ENCODE measurements at places on chromosomes 1 and 21.

DNA sequence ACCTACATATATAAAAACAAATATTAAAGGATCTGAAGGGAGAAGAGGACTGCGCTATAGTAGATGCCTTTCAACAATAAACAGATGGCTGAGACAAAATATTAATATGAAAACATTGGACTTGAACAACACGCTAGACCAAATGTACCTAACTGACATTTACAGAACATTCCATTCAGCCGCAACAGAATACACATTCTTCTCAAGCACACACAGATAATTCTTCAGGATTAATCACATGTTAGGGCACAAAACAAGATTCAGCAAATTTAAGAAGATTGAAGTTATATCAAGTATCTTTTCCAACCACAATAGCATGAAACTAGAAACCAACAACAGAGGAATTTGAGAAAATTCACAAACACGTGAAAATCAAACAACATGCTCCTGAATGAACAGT, 741.4 kb downstream of the ADGRL2 start:
- no peak for DNase-seq

- DNase-seq: no peak
These were observed 3.8 kb upstream of the MUL1 start for GRCh38 chr1:20511518-20512428.

GRCh38 chr1:182656842-182657397, 27.5 kb downstream of the RGS8 start:
- no peak for DNase-seq

DNA sequence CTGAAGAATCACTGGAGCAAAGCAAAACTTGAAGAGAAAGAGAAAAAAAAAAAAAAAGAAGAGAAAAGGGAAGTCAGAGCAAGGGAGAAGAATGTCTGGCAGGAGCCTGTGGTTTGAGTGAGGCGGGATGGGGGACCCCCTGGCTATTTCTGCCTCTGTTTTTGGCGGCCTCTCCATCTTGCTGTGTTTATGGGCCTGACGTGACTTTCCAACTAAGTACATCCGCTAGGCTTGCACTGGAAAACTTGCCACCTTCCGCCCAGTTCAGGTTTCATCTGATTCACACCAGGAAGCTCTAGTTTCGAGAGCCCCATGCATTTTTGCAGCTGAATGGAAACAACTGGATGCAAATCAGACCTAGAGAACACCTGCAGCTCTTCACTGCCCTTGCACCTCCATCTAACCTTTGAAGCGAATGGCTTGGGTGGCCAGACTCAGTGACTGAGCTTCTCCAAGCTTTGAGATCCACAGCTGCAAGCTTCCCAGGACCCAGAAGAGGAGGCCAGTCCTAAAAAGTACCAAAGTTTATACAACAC, 28.0 kb downstream of the TBX15 start:
- DNase-seq: no peak

- DNase-seq: no peak
These were observed 17.4 kb downstream of the NDUFS5 start for GRCh38 chr1:39043513-39043912.

DNA sequence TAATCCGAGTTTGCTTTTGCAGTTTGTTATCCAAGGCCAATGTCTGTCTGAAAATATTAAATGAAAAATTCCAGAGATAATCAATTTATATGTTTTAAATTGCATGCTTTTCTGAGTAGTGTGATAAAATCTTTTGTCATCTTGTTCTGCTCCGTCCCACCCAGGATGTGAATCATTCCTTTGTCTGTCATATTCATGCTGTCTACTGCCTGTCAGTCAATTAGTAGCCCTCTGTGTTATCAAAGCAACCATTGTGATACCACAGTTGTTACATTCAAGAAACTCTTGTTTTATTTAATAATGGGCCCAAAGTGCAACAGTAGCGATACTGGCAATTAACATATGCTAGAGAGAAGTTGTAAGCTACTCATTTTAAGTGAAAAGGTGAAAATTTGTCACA, 819.3 kb downstream of the BRINP3 start:
- DNase-seq: no peak
